ENCODE measurements at places on chromosomes 3 and 15.
A peak's percentile ranks its signal among the peaks of the same experiment; 100 is the strongest.

DNA sequence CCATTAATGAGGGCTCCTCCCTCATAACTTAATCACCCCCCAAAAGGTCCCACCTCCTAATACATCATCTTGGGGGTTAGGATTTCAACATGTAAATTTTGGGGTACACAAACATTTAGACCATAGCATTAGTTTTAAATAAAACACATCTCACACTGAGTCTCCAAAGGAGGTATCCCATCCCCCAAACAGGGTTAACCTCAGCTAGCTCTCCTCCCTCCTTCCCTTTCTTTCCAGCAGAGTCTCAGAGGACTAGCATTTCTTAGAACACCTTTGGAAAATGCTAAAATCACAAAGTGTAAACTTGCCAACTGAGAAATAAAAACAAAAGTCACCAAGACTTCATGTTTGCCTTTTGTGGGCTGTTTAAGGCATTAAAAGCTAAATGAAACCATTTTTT lies 51.2 kb upstream of the FOXB1 start:
- no peak overlapping the region for H3K4me3 ChIP-seq
- no peak overlapping the region for H3K27ac ChIP-seq
- no peak for DNase-seq
- H3K27me3 ChIP-seq = no peaks in the 10 kb centered on the region
- no peaks in the 10 kb centered on the region for H3K36me3 ChIP-seq
- no peaks in the 10 kb centered on the region for H3K4me1 ChIP-seq

GRCh38 chr15:99347574-99347973 lies 96.3 kb downstream of the LRRC28 start:
- H3K4me1 ChIP-seq = peaks cover 13% of the 10 kb centered on the region
- no peak overlapping the region for H3K4me3 ChIP-seq
- no peak overlapping the region for H3K27ac ChIP-seq
- H3K36me3 ChIP-seq = peaks cover 3% of the 10 kb centered on the region
- no peaks in the 10 kb centered on the region for H3K27me3 ChIP-seq
- DNase-seq = no peak

DNA sequence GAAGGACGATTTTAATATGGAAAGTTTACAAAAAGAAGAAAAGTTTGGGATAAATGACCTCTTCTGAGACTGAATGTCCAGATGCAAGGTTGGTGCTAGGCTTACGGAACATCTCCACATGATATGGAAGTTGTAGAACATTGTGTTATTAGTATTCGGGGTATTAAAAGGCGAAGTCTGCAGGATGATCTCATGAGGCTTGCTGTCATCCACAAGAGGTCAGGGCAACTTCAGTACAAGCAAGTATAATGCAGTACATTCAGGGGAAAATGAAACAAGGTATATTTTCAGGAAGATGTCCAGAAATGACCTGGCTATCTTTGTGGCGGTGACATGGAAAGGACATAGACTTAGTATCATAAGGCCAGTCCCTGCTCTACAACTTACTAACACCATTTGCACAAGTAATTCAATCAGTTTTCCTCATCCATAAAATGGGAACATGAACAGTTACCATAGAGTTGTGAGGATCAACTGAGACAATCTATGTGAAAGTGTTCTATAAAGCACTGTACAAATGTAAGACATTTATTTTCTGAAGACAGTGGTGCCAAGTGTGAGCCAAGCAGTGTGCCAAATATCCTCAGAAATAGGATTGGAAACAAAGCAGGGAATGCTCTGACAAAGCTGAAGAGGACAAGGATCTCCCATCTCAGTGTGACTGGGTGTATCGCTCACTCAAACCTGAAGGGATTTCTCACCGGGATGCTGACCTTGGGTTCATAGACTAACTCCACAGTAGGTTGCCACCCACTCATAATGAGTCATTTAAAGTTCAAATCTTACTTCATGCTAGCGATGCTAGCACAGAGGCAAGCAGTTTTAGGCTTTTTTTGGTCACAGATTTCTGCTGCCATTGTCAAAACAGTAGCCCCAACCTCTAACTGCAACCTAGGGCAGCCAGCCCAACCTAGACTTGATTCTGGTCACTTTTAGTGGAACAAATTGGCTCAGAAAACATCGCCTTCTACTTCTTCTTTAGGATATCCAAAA lies 118.3 kb downstream of the TIGIT start:
- no peak overlapping the region for H3K4me3 ChIP-seq
- no peaks in the 10 kb centered on the region for H3K27me3 ChIP-seq
- no peaks in the 10 kb centered on the region for H3K36me3 ChIP-seq
- peaks cover 37% of the 10 kb centered on the region for H3K4me1 ChIP-seq

- H3K4me1 ChIP-seq = peaks cover 7% of the 10 kb centered on the region
- no peak overlapping the region for H3K27ac ChIP-seq
- no peaks in the 10 kb centered on the region for H3K27me3 ChIP-seq
- H3K4me3 ChIP-seq = no peak overlapping the region
- no peaks in the 10 kb centered on the region for H3K36me3 ChIP-seq
Observed at GRCh38 chr15:95293456-95294031, 1037.0 kb upstream of the NR2F2 start.

GRCh38 chr3:82080261-82080660 lies 318.8 kb upstream of the GBE1 start:
- no peak for DNase-seq
- no peaks in the 10 kb centered on the region for H3K4me1 ChIP-seq
- H3K4me3 ChIP-seq = no peak overlapping the region
- H3K36me3 ChIP-seq = no peaks in the 10 kb centered on the region

GRCh38 chr3:151328298-151328995 lies 902 bp downstream of the P2RY13 start:
- no peak for DNase-seq
- no peaks in the 10 kb centered on the region for H3K36me3 ChIP-seq
- no peak overlapping the region for H3K27ac ChIP-seq
- peak overlapping the region; percentile 6 for H3K4me3 ChIP-seq
- no peaks in the 10 kb centered on the region for H3K27me3 ChIP-seq

GRCh38 chr3:169505577-169506230 lies 157.8 kb downstream of the MECOM start:
- H3K27ac ChIP-seq = no peak overlapping the region
- H3K36me3 ChIP-seq = no peaks in the 10 kb centered on the region

DNA sequence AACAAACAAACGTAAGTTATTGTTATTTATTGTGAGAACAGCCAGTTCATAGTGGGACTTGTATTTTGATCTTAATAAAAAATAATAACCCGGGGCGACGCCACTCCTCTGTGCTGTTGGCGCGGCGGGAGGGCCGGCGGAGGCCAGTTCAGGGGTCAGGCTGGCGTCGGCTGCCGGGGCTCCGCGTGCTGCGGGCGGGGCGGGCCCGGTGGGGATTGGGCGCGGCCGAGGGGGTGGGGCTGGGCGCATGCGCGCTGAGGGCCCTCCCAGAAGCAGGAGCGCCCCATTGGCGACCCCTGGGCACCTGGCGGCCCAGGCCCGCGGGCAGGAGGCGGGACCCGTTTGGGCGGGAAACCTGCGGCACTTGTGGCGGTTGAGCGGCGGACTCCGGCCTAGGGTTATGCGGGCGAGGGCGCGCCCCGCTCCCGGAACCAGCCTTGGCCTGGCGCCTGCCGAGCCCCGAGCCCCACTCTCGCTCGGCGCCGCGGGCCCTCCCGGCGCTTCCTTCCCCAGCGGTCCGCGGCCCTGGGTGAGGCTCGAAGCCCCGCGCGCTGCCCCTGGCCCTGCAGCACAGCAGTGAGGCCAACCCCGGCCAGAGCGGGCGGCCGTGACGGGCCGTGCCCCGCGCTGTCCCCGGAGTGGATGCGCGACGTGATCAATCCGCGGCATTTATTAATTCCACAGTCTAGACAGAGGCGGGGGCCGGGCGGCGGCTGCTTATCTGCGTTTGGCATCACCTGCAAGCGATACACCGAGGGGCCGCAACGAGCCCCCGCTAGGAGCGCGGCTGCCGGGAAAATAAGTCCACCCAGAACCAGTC lies 6.0 kb downstream of the ISL2 start:
- H3K36me3 ChIP-seq = no peaks in the 10 kb centered on the region
- no peak overlapping the region for H3K27ac ChIP-seq
- H3K4me3 ChIP-seq = peak overlapping the region; percentile 27

Data from esophagus muscularis mucosa (tissue), 4 donors.